MCF 10A (cell line): ENCODE measurements at places on chromosomes 4 and X.

DNA sequence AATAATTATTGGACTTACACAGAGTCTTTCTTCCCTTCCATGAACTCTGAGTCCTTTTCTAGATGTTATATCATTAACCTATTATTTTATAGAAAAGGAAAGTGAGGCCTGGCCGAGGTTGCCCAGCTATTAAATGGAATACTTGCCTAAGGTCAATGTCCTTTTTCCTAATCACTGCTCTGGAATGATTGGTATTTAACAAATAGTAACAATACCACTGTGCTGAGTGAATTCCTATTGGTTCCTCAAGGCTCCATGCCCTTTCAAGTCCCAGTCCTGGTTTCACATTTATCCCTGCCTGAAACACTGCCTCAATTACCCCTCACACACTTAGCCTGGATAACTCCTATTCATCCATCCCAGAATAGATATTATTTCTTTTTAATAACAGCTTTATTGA lies 6.2 kb downstream of the TCEAL9 start:
- DNase-seq: no peak

- DNase-seq: no peak
These were observed 173.9 kb upstream of the NDP start for GRCh38 chrX:44147130-44147529.

- peak; percentile 83 for DNase-seq
These were observed 3.9 kb upstream of the FAM9C start for GRCh38 chrX:13048280-13048679.

DNA sequence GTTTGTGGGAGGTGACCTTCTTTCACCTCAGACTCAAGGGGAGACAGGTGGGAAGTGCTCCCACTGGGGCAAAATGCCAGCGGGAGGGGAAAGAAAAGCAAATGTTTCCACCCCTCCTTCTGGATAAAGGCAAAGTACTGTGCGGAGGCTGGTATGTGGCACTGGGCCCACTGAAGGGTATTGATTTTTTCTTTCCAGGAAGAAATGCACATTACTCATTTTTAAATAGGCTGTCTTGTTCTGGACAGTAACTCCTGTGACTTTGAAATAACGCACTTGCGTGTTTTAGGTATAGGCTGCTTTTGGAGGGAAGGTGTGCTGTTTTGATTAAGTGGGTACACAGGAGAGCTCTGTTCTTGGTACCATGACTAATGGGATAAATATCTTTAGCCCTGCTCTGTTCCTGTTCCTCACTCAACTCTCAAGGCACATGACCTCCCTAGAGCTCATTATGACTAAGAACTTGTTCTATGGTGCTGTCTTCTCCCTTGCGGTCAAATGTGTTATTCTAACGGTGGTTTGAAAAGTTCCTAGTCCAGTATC lies 40.7 kb upstream of the MBTPS2 start:
- peak; percentile 77 for DNase-seq

- no peak for DNase-seq
These were observed 44.2 kb downstream of the COQ2 start for GRCh38 chr4:83240379-83240875.

DNA sequence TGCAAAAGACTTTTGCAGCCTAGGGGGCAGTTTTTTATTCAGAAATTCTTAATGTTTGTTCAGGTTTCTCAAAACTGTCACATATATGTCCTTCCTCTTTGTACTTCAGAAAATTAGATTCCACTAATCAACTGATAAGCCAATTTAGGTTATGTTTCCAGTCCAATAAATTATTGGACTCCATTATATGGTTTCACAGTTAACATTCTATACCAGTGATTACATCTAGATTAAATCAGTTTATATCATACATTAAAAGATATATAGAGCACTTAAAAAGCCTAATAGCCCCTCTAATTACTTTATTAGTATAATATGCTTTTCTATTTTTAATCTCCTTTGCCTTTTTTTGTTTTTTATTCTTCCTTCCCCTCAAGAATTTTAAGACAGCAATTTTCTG lies 434.1 kb downstream of the INPP4B start:
- DNase-seq: no peak

- no peak for DNase-seq
These were observed 3.2 kb downstream of the DGKQ start for GRCh38 chr4:970046-970745.

DNA sequence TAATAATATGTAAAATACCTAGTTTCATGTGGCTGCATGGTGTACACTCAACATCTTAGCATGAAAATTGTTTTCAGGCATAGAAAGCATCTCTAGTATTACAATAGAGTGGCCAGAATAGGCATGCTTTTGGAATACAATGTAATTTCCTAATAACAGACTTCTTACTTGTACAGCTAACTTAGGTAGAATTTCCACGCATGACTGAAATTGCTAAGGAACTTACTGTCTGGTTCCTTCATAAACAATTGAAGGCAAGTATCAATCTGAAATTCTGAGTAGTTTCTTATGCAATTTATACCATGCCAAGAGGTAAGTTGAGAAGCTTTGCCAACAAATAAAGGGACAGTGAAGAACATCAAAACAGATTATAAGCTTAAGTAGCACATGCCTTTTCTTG lies 26.7 kb downstream of the SULT1E1 start:
- no peak for DNase-seq

DNA sequence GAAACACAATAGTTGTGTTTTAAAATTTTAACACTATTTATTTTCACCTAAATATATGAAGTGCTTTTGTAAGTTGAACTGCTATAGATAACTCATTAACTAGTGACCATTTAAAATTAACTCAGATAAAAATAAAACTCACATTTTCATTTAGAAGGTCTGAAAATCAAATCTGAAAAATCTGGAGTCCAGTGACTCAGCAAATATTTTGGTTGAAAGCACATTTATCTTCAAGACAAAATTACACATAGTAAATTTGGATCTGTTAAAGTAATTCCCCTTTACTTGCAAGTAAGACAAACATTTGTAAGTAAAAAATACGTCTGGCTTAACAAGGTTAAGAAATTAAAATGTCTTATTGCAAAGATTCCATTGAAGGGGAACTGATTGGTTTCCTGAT lies 589.1 kb downstream of the TRIML1 start:
- no peak for DNase-seq

DNA sequence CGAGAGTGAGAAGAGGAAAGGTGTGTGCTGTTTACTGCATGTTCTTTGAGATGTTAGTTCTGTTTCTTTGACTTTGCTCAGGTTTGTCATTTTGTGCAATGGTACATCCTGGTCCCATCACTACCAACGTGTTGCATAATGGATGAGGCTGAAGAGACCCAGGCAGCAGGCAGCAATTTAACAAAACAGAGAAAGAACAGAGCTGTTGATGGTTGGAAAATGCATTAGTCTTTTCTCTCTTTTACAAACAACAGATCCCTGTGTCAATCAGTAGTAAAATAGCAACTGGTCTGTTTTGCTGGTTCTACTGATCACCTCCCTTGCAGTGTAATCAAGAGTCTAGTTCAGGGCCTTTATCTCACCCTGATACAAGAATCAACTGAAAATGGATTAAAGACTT lies 64.8 kb upstream of the LIMCH1 start:
- no peak for DNase-seq

- DNase-seq: no peak
These were observed 75.8 kb downstream of the TSPAN7 start for GRCh38 chrX:38636949-38637819.

GRCh38 chr4:8150152-8151090 lies 8.2 kb downstream of the ABLIM2 start:
- no peak for DNase-seq

DNA sequence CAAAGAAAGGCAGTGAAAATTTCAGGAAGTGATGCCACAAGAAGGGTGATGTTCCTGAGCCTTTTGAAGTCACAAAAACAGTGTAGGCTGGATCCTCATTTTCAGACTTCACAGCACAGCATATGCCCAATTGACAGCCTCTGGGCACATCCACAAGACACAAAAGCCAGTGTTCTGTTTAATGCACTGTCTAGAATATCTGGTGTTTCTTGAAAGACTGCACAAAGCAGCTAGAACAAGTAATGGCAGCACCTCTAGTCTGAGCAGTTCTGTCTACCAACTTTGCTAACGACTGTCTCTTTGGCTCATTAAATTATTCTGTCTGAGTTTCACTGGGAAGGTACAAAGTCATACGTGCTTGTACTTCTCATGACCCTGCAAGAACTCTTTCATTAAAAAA lies 417.1 kb upstream of the GALNT7 start:
- no peak for DNase-seq

GRCh38 chrX:17052793-17053192 lies 106.3 kb downstream of the REPS2 start:
- DNase-seq: no peak

GRCh38 chrX:46317163-46317562 lies 228.1 kb downstream of the ZNF674 start:
- peak; percentile 20 for DNase-seq

- peak; percentile 48 for DNase-seq
These were observed 63.5 kb upstream of the ARHGAP36 start for GRCh38 chrX:130994671-130995070.

GRCh38 chr4:173748353-173748752 lies 218.3 kb upstream of the HAND2 start:
- no peak for DNase-seq

GRCh38 chr4:55356991-55357461 lies 11.0 kb downstream of the SRD5A3 start:
- peak; percentile 64 for DNase-seq

DNA sequence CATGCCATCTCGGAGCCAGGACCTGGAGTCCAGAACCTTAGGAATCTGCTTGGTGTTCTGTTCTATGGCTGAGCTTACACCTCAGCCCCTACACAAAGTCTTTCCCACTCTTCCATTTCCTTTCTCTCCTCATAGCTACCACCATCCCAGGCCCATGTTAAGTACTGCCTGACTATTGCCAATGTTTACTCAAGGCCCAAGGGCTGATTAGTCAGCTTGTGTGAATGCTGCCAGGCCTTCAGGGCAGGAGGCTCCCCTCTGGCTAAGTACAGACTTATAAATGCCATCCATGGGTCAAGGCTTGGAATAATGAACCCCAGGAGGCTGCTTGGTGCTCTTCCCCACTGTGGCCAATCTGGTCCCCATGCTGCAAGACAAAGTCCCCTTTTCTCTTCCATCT lies 411.6 kb upstream of the MAGEB18 start:
- DNase-seq: no peak

GRCh38 chr4:146294776-146295175 lies 80.4 kb downstream of the REELD1 start:
- DNase-seq: no peak

- peak; percentile 24 for DNase-seq
These were observed 8.3 kb upstream of the CXCL8 start for GRCh38 chr4:73731968-73732610.

GRCh38 chr4:105186701-105187161 lies 40.1 kb downstream of the TET2 start:
- peak; percentile 51 for DNase-seq

DNA sequence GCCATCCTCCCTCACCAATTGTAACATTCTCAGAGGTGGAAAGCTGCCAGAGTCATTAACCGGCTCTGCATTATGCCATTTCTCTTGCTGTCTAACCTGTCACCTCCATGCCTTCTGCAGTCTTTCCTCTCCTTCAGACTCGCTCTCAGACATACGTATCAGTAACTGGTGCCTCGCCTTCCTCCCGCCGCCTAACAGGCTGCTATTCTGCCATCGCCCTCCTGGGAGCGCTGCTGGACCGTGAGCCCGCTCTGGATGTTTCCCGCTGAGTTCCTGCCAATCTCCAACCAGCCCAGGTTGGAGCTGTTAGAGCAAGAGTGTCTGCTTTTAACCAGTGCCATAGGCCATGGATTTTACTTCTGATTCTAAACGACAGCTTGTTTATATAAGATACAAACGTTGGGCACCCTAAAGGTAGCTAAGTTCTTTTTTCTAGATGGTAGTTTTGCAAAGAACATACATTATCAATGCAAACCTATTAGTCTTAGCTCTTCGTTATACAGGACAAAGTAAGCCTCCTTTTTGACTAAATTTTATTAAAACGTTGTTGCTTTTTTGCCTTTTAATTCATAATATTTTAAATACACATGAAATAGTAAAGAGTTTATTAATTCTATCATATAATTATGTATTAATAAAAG lies 59.5 kb upstream of the NEIL3 start:
- DNase-seq: peak; percentile 80

DNA sequence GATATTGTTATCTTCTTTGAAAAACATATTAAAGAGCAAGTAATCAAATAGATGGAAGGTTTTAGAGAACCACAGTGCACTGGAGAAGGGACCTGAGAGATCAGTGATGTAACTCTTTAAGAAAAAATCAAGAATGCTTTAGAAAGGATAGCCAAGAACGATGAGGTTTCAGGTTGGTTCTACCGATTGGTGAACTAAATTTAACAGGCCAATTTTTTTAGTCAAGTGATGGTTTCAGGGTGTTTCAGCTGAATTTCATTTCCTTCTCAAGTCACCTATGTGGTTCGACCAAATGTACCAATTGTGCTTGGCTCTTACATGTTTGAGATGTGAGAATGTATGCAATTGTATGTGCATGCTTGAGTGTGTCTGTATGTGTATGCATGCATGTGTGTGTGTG lies 26.5 kb downstream of the HS3ST1 start:
- DNase-seq: no peak

GRCh38 chr4:7811536-7812191 lies 128.0 kb downstream of the AFAP1 start:
- DNase-seq: no peak

DNA sequence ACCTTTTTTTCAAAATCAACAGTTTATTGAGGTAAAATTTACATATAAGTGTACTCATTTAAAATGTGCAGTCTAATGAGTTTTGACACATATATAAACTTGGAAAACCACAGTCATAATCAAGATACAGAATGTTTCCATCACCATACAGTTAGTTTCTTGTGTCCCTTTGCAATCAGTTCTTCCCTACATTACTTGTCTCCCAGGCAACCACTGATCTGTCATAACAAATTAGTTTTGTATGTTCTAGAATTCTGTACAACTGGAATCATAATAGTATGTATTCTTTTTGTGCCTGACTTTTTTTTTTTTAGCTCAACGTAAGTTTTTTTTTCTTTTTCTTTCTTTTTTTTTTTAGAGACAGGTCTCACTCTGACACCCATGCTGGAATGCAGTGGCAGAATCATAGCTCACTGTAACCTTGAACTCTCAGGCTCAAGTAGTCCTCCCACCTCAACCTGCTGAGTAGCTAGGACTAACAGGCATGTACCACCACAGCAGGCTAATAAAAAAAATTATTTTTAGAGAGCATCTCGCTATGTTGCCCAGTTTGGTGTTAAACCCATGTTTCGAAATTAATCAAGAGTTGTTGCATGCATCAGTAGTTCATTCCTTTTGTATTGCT lies 26.9 kb downstream of the ARFIP1 start:
- DNase-seq: no peak
